Activated CD4-positive, alpha-beta memory T cell treated with anti-CD3 and anti-CD28 coated beads, Interleukin-2, amount 10 ng/mL, durations not matched to agents 7 days and 5 days (primary cell): ENCODE measurements at places on chromosomes 16 and 17. TPM values are rescaled to one million over a fixed set of nuclear protein-coding genes. Genes with fewer than 3 reads are reported as not detected.

GRCh38 chr17:39667945-39668924 lies at the start of gene PNMT:
PNMT (plus strand) TSS chr17:39668453; CDS start chr17:39668476, 23 bp downstream.
- DNase-seq: peak; percentile 70

GRCh38 chr17:2958706-2959222 lies 104.6 kb downstream of the OR1D5 start:
- peak; percentile 0 for DNase-seq

DNA sequence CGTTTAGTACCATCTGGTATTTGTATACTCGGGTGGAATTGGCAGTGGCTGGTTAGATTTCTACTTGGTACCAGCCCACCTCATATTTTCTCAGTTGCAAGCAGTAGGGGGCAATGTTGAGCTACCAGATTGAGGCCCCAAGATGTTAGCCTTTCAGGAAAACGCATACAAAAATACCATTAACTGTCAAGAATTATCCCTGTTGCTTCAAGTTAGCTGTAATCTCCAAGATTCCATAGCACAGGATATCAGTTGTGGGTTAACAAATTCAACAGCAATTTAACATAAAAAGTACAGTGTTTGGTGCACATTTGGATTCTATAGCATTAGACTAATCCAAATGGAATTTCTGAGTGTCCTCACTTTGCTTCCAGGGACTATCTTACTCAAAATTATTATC lies 188.2 kb downstream of the FTO start:
- peak; percentile 66 for DNase-seq

DNA sequence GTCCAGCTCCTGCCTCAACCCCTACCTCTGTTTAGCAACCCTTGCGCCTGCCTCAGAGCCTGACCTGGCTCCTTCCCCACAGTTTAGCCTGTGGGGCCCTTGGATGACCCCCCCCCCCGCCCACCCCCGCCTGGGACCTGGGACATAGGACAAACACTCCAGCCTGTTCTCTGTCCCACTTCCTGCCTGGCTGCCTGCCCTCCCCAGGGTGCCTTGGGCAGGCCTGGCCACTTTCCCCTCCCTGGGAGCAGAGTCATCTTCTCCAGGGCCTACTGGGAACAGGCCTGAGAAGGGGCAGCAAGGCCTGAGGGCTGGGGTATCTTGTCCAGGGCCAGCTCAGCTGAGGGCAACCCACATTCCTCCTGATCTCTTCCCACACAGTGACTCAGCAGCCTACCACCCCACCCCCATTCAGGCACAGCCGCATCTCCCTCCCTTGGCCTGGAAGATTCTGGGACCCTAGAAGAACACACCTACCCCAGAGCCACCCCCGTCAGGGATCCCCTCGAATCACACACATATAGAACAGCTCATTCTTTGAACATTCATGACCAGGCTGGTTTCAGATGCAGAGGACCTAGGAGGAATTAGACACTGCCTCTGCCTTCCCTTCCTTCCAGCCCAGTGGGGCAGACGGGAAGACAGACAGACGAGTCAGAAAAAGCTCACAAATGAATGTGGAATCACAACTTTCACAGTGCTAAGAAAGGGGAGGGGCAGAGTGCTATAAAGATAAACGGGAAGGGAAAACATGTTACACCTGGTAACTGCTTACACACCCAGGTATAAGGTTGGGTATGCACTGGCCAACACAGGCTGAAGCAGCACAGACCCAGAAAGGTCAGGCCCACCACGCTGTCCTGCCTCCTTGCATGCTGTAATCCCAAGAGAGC lies 6.0 kb downstream of the FHOD1 start:
- DNase-seq: no peak

DNA sequence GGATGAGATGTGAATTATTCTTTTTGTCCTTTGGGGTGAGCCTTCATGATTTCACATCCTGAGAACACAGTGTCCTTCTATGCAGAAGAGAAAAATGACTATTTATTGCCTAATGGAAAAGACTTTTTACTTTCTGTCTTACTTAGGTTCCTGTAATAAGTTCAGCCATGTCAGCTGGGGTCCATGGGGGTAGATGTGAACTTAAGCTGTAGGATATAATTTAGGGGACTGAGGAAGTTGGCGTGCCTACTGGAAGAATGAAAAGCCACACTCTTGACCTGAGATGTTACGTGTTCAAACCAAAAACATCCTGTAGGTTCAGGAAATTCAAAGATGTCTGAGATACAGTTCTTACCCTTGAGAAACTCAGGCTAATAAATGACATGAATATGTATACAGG lies 660.5 kb downstream of the TOX3 start:
- DNase-seq: no peak

GRCh38 chr16:8585857-8586256 lies 4.5 kb downstream of the TMEM114 start:
- no peak for DNase-seq

GRCh38 chr17:77817953-77818352 lies 140.6 kb upstream of the TNRC6C start:
- DNase-seq: no peak

DNA sequence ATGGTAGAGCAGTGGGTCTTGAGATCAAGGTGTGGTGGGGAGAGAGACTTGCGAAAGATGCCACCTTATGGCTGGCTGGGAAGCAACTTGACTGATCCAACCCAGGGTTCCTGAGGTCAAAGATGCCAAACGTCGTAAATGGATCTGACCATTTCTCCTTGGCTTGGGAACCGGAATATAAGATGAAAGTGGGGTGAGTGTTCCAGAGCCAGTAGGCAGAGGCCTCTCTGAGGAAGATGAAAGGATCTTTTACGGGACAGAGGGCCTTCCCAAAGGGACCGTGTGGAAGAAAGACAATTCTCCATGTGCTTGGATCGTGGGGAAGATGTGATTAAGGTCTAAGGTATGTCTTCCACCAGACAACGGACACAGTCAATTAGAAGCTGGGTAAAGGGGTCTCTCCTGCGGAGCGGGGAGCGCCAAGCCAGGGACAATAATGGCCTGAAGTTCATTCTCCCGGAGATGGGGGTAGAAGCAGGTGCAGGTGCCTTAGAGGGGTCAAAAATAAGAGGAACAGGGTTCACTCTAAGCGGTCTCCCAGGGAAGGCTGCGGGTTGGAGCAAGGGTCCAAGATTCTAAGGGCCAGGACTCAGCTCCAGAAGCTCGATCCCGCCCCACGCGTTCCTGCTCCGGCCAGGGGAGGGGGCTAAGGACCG lies 800 bp downstream of the FXR2 start:
- no peak for DNase-seq

DNA sequence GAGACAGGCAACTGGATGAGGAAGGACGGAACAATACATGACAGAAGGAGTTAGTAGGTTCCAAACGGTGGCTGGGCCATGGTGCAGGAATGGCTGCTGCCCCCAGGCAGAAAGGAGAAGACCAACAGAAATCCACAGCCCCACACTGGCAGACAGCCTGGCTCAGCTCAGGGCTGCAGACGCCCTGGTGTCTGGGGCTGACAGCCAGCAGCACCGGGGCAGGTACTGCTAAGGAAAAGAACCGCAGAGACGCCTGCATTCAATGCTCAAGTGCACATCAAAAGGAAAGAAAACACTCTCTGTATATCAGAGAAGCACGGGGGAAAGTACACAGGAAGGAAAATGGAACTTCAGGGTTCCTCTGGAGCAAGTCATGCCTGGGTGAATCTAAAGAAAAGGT lies 53.4 kb downstream of the GAS7 start:
- no peak for DNase-seq

GRCh38 chr16:27387724-27388123 lies 14.2 kb upstream of the IL21R start:
- DNase-seq: no peak

- peak; percentile 59 for DNase-seq
These were observed 5.8 kb upstream of the CBX4 start for GRCh38 chr17:79844869-79845600.

- no peak for DNase-seq
These were observed 171.5 kb downstream of the AXIN2 start for GRCh38 chr17:65389949-65390348.

- no peak for DNase-seq
These were observed 75.7 kb downstream of the IRF8 start for GRCh38 chr16:85974428-85975375.

DNA sequence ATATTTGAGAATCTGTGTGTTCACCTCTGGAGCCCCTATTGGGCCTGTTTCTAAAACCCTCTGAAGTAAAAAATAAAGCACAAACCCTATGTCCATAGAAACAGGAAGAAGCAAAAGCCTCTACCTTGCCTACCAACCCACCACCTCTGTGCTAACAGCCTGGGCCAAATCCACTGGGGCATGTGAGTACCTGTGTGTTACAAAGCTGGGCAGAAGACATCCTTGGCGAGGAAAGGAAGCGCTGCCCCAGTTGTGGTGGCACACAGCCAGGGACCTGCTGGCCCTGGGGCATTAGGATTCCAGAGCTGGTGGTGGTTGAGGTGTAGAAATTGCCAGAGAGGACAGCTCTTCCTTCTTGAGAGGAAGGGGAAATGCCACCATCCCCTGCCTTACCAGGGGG lies 30.0 kb downstream of the MYO18A start:
- no peak for DNase-seq

Gene ITGB3
- 1.9 TPM for total RNA-seq

Gene SPATA32
- 0.23 TPM for total RNA-seq

Gene GRIN2C
- total RNA-seq: not detected

Gene OR1F1
- total RNA-seq: not detected

Gene FADS6
- not detected for total RNA-seq

Gene ADAD2
- total RNA-seq: not detected

Gene MT2A
- 51.4 TPM for total RNA-seq

Gene CDH16
- total RNA-seq: not detected

Gene HSD17B1
- total RNA-seq: 0.76 TPM

Gene MT1E
- 12.3 TPM for total RNA-seq

Gene DNAI2
- total RNA-seq: 3.1 TPM

Gene ZMYND15
- not detected for total RNA-seq

Gene GPR142
- total RNA-seq: not detected
